8988T (cell line): ENCODE measurements at places on chromosomes 7 and 10.

GRCh38 chr7:148031019-148031418, 559.5 kb upstream of the C7orf33 start:
- DNase-seq: no peak

GRCh38 chr10:49518982-49519578, 19.8 kb downstream of the ERCC6 start:
- no peak for DNase-seq

DNA sequence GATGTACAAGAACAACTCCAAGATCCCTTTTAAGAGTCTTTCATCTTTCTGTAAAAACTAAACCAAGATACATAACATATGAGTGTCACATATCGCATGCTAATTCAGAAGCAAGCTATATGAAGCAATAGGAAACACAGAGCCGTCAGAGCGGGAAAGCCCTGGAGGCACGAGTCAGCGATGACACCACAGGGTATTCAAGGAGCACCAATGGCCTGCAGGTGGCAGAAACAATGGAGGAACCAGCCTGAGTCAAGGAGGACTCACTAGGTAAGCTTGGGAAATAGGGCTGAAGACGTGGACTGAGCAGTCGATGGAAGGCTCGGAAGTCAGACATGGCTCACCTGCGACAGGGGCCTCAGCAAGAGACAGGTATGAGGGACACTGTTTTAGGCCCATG, 214.4 kb downstream of the FAM107B start:
- DNase-seq: no peak

DNA sequence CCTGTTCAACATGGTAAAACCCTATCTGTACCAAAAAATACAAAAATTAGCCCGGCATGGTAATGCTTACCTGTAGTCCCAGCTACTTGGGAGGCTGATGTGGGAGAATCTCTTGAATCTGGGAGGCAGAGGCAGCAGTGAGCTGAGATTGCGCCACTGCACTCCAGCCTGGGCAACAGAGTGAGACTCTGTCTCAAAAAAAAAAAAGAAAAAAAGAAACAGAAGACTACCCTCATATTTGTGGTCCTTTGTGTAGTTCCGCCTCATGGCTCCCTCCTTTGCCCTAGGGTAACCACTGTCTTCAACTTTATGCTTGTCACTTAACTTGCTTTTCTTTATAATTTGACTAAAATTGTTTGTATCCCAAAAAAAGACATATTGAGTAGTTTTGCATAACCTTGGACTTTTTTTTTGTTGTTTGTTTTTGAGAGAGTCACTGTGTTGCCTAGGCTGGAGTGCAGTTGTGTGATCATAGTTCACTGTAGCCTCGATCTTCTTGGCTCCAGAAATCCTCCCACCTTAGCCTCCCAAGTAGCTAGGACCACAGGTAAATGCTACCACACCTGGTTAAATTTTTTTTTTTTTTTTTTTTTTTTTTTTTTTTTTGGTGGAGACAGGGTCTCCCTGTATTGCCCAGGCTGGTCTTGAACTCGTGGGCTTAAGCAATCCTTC, 3.7 kb downstream of the ZNF487 start:
- no peak for DNase-seq

DNA sequence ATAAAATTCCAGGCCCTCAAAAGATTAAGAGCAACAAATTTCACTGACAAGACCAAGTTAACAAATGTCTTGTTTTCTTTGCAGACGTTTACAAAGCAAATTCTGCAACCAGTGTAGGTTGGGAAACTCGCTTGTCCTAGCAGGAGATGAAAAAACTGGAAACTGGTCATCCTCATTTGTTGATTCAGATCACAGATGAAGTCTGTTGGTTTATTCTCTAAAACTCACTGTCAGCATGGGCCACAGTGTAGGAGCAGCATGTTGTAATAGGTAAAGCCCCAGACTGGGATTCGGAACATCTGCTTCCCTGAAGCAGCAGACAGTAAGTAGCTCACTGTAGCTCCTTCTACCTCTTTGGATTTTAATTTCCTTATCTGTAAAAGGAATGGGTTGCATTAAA, 31.5 kb downstream of the PANK1 start:
- DNase-seq: no peak

- DNase-seq: no peak
These were observed 345.0 kb upstream of the AOAH start for GRCh38 chr7:37069336-37069735.

GRCh38 chr10:93917064-93917391, 23.2 kb downstream of the SLC35G1 start:
- DNase-seq: no peak

GRCh38 chr10:50988792-50989191, 85.5 kb upstream of the PRKG1 start:
- no peak for DNase-seq
